ENCODE measurements at places on chromosomes 13 and 19.
A peak's percentile ranks its signal among the peaks of the same experiment; 100 is the strongest.

- no peak for DNase-seq
Observed at GRCh38 chr13:39776439-39776838, 121.0 kb downstream of the COG6 start.

GRCh38 chr13:41955605-41956004, 5.3 kb downstream of the VWA8 start:
- DNase-seq = no peak

DNA sequence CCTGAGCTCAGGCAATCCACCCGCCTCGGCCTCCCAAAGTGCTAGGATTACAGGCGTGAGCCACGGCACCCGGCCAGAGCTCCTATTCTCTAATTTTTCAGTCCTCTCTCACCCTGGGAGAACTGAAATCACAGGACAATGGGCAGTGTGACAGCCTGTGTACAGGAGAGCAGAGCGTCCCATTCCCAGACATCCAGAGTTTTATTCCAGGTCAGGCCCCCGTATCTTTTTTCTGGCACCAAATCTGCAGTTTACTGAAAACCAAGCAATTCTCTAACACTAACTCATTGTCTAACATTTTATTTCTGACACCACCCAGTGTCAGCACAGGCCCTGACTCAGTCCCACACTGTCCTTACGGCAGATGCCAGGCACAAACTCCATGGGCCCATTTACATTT, 6.7 kb downstream of the ZNF708 start:
- no peak for DNase-seq

GRCh38 chr13:109592770-109593169, 193.6 kb downstream of the IRS2 start:
- DNase-seq = no peak

GRCh38 chr19:50515168-50515561, 1.5 kb upstream of the ASPDH start:
- no peak for DNase-seq

- peak; percentile 79 for DNase-seq
Observed at GRCh38 chr13:92590503-92590908, 636.1 kb upstream of the GPC6 start.

DNA sequence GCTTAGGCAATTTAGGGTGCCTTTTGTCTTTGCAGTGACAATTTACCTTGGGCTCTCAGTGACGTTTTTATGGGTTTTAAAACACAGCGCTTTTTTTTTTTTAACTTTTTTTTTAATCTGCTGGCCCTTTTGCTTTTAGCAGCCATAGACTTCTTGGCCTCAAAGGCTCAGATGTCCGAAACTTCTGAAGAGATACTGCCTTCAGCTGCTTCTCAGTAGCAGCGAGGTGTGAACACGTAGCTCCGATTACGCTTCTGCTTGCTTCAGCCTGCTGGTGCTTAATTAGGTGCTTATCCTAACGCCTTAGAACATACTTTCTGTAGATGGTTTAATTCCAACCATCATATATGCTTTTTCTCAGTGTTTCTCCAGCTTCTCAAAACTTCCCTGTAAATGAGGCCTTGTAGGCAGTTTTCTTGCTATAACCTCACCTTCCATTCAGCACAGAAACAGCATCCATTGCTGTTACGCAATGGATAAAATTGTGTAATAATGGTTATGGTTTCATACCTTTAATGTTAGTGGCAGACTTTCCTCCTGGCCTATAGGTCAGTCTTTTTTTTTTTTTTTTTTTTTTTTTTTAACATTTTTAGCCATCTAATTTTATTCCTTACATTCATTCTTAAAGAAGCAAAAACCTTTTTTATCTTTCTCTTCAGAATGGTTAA, 723.9 kb downstream of the GPC5 start:
- no peak for DNase-seq

DNA sequence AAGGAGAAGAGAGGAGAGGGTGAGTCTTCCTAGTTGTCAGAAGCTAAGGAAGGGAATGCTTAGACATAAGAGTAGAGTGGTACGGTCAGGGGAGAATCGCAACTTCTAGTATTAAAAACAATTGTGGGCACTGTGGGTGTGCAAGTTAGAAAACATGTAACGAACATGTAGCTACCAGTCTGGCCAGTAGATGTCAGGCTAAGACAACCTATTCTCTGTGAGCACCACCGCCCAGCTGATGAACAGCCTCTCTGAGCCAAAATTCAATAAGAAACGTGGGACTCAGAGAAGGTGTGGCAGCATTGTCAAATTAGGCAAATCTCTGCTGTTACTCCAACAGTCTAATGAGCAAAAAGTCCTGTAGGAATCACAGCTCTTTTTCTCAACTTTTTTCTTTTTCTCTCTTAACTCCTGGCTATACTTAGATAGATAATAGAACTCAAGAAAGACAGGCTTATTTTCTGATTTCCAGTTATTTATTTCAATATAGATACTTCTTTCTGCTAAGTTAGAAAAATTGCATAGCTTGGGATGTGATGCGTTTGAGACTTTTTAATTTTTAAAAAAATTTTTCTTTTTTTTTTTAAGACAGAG, 186.2 kb downstream of the USP12 start:
- peak; percentile 53 for DNase-seq

- DNase-seq = no peak
Observed at GRCh38 chr13:50589651-50590054, 253.8 kb downstream of the DLEU7 start.

DNA sequence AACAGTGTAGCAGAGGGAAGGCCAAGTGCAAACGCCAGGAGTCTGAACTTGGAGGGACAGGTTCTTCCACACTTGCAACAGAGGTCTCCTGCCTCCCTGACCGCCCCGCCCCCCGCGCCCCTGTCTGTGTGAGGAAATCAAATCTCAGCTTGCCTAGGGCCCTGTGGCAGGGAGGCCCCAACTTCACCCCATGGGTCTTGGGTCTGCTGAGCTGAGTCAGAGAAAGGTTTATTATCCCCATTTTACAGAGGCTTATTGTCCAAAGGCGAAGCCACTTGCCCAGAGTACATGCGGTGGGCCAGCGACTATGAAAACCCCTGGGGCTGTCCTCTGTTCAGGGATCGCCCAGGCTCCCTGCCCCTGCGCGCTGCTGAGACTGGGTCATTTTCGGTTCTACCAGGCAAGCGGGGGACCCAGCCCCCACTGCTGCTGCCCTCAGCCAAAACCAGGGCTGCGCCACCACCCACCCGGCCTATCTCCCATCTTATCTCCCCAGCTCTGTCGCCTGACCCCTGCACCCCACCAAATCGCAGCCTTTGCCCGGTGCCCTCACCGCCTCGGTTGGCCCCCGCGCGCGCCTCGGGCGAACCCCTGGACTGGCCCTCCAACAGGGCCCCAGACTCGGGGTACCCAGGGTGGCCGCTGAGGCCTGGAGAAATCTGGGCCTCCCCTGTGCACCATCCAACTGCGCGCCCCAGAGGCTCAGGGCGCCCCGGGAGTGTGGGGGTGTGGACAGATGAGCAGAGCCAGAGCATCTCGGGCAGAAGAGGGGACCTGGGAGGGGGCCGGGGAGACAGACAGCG, 850 bp upstream of the CERS4 start:
- peak; percentile 42 for DNase-seq

Measured in DMS153 (cell line).